Stimulated activated CD4-positive, alpha-beta T cell treated with anti-CD3 and anti-CD28 coated beads, Interleukin-1b, Interleukin-23, amount 100 ng/mL, for 1 hour (primary cell): ENCODE measurements at places on chromosomes 11 and 22.

GRCh38 chr11:69560141-69560790, 78.8 kb downstream of the LINC01488 start:
- DNase-seq = no peak

DNA sequence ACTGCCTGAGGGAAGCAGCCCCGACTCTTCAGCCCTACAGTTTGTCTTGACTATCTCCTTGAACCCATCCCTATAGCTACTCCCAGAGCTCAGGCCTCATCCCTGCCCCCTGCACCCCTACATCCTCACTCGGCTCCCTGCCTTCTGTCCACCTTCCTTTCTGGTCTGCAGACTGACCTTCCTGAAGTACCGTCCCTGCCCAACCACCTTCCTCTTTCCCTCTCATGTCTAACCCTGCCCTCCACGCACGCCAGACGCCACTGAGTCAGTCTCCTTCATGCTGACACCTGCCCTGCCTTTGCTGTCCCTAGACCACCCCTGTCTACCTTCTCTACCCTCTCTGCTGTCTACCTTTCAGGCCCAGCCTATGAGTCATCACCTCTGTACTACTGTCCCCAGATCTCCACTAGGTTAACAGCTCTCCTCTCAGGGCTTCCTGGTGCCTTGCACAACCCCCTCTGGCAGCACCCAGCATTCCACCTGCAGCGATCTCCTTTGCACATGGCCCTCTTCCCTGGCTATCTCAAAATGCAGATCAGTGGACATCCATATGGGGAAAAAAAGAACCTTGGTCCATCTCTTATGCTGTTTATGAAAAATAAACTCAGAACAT, 8.9 kb downstream of the KCTD21 start:
- DNase-seq = no peak

DNA sequence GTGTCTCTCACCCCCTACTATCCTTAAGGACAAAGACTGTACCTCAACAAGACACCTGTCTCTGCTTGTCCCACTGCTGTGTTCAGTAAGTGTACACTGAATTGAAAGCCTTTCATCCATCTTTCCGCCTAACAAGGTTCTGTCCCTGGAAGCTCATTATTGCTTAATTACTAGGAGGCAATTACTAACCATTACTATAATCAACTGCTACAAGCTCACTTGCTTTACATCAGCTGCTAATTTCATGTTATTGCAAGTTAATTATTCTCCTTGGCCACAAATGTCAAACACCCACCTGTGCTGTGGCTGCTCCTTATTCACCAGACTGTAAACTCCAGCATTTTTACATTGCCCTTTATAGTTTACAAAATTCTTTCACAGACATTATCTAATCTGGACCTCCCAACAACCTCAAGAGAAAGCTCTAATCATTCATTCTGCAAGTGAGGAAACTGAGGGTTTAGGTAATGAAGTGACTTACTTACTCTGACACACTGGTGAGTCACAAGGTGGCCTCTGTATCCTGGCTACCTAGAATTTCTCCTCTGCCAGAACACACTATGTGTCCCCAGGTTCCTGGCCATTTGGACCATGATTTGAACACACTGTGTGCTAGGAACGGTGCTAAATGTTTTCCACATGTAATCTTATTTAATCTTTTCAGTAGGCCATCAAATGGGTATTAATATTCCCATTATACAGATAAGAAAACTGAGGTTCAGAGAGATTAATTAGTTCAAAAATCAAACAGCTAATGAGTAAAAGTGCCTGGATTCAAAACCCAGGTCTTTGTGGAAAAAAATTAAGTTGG, 66.7 kb downstream of the RAB30 start:
- no peak for DNase-seq

DNA sequence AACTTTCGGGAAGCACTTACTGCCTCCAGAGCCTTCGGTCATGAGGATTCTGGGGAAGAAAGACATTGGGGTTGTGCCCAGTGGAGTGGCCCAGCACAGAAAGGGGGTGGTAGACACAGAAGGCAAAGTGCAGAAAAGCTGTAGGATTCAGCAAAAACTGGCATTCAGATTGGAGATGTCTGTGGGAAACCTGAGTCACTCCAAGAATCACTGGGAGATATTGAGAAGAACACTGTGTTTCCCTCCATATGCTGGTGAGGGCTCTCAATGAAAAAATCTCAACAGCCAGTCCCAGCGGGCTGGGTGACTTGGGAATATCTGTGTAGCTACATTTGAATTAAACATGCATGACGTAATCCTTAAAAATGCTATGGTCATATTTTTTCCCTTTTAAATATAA, 61.2 kb upstream of the RCN1 start:
- no peak for DNase-seq

GRCh38 chr11:95444309-95445241, 213.6 kb upstream of the SESN3 start:
- DNase-seq = no peak

- no peak for DNase-seq
Observed at GRCh38 chr11:78223320-78223954, 34.7 kb downstream of the USP35 start.
